Panc1 (cell line): ENCODE measurements at places on chromosomes 3 and 15.

DNA sequence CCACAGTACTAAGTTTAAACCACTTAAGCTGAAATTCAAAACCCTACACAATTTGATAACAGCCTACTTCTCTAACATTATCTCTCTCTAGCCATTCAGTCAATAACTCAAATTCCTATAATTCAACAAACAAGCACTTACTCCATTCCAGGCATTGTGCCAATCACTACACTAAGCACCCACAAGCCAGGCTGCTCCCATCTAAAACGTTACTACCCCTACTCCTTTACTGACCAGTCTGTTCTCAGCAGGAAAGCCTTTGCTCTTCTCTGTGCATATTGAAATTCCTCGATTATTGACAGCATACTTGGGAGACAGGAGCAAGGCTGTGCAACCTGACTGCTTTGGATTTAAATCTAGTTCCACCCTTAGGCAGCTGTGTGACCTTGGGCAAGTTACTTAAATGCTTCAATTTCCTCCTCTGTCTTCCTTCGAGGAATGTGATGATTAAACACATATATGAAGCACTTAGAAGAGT lies 177.2 kb upstream of the THBS1 start:
- H3K27me3 ChIP-seq, result no peaks in the 10 kb centered on the region
- H3K4me3 ChIP-seq, result no peak overlapping the region
- H3K27ac ChIP-seq, result no peak overlapping the region
- H3K36me3 ChIP-seq, result no peaks in the 10 kb centered on the region
- H3K4me1 ChIP-seq, result no peaks in the 10 kb centered on the region

- H3K27ac ChIP-seq, result no peak within 1 kb of the TSS
- no peak within 1 kb of the TSS for H3K4me3 ChIP-seq
- no peak for DNase-seq
- no peaks in the 10 kb centered on the region for H3K4me1 ChIP-seq
- peaks cover 10% of the 10 kb centered on the region for H3K27me3 ChIP-seq
- no peaks in the 10 kb centered on the region for H3K36me3 ChIP-seq
Measured at GRCh38 chr3:193554811-193555210, at the start of gene ATP13A4. Gene ATP13A4 (minus strand): TSS chr3:193554895. CDS start chr3:193554799, 96 bp downstream.

GRCh38 chr3:69532547-69533224 lies 146.8 kb upstream of the FRMD4B start:
- no peaks in the 10 kb centered on the region for H3K36me3 ChIP-seq
- H3K27ac ChIP-seq, result no peak overlapping the region
- DNase-seq, result no peak
- no peaks in the 10 kb centered on the region for H3K4me1 ChIP-seq

DNA sequence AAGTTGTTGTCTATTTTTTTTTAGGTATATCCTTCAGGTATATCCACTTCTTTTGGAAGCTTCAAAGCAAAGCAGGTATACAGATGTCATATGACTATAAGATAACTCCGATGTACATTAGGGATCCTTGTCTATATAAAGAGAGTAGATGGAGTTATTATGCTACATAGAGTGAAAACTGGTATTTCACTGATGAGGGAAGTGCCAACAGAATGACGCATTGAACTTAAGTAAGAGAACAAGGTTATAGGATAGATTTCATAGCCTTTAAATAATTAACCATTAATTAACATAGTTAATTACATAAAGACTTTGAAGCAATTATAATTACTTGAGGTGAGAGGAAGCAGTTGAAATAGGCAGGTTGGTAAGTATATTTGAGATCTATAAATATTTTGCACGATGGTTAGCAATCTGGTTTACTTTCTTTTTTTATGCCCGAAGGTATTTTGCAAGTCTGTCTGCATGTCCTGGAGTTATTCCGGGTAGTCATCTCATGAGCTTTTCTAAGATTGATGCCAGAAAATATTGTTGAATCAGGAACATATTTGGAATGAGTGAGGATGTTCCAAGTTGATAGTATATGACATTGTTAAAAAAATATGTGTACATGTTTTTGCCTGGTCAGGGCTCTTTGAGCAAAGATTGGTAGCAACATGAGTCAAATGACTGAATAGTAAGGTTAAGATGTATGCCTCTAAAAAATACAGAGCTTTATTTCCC lies 299.5 kb upstream of the KCNMB2 start:
- no peaks in the 10 kb centered on the region for H3K4me1 ChIP-seq
- no peak for DNase-seq
- H3K27ac ChIP-seq, result no peak overlapping the region
- H3K4me3 ChIP-seq, result no peak overlapping the region
- H3K27me3 ChIP-seq, result no peaks in the 10 kb centered on the region

GRCh38 chr15:84832448-84833040 lies 15.4 kb downstream of the ALPK3 start:
- no peak overlapping the region for H3K4me3 ChIP-seq
- no peaks in the 10 kb centered on the region for H3K36me3 ChIP-seq
- no peak for DNase-seq
- no peaks in the 10 kb centered on the region for H3K4me1 ChIP-seq

GRCh38 chr15:28919679-28920655 lies 34.2 kb downstream of the APBA2 start:
- no peaks in the 10 kb centered on the region for H3K36me3 ChIP-seq
- H3K4me1 ChIP-seq, result no peaks in the 10 kb centered on the region
- no peak overlapping the region for H3K4me3 ChIP-seq
- no peaks in the 10 kb centered on the region for H3K27me3 ChIP-seq
- H3K27ac ChIP-seq, result no peak overlapping the region

GRCh38 chr3:156594219-156594683 lies 39.3 kb upstream of the SSR3 start:
- no peaks in the 10 kb centered on the region for H3K36me3 ChIP-seq
- no peak overlapping the region for H3K27ac ChIP-seq
- H3K4me3 ChIP-seq, result no peak overlapping the region
- no peaks in the 10 kb centered on the region for H3K4me1 ChIP-seq

- DNase-seq, result no peak
- H3K27me3 ChIP-seq, result no peaks in the 10 kb centered on the region
- peak overlapping the region; percentile 93 for H3K27ac ChIP-seq
- H3K36me3 ChIP-seq, result peaks cover 5% of the 10 kb centered on the region; the same call in 1 of the 2 replicates
Measured at GRCh38 chr15:41544650-41545015, 576 bp upstream of the RPAP1 start.

DNA sequence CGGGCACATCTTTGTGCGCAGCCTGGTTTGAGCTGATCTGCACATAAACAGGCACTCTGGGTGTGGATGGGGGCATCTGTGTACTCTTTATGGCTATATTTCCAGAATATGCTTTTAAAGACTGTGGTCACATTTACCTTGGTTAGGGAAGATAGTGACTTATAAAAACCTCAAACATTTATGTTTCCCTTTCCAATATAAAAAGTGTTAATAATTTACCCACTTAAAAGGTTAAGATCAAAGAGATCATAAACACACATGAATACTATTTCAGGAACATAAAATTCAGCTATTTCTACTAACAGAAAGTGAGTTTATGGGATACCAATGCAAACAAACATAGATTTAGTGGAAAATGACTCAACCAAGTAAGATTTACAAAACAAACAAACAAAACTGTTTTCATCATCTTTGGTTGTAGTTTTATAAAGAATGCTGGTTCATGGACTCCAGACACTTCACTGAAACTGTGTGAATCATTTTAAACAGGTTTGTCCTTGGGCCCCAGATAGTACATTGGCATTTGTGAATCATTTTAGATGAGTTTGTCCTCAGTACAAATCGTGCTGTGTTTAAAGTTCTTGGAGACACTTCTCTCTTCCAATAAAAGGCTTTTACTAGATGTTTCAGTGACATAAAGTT lies 253.5 kb upstream of the CTDSPL start:
- no peak overlapping the region for H3K4me3 ChIP-seq
- DNase-seq, result peak; percentile 5
- no peak overlapping the region for H3K27ac ChIP-seq
- H3K4me1 ChIP-seq, result peaks cover 3% of the 10 kb centered on the region; the same call in 1 of the 2 replicates
- H3K27me3 ChIP-seq, result no peaks in the 10 kb centered on the region

GRCh38 chr3:88434001-88434400 lies 284.2 kb downstream of the C3orf38 start:
- no peak overlapping the region for H3K27ac ChIP-seq
- DNase-seq, result no peak
- H3K36me3 ChIP-seq, result no peaks in the 10 kb centered on the region
- no peaks in the 10 kb centered on the region for H3K4me1 ChIP-seq

DNA sequence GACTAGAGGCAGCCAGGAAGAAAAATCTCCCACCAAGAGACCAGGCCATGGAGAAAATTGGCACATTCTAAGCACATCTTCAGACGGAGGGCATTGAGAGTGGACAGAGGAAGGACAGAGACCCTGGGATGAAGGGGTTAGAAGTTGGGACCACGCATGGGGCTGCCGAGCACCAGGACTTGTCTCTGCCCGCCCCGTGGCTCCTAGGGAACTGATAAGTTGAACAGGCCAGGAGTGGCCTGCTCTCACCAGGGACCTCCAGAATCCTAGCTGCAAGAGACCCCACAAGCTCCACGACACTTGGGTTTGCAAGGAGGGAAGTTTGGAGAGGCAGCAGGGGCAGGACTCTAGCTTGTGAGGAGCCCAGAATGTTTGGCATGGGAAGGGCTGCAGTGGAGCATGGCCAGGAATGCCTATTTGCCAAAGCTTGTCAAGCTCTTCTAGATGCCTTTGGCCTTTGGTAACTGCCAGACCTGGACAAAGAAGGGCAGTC lies 355.1 kb downstream of the NSUN3 start:
- no peaks in the 10 kb centered on the region for H3K4me1 ChIP-seq
- no peak overlapping the region for H3K4me3 ChIP-seq
- H3K27ac ChIP-seq, result no peak overlapping the region
- no peak for DNase-seq
- no peaks in the 10 kb centered on the region for H3K36me3 ChIP-seq

GRCh38 chr3:84836961-84837360 lies 121.8 kb upstream of the CADM2 start:
- no peak for DNase-seq
- H3K36me3 ChIP-seq, result no peaks in the 10 kb centered on the region
- H3K4me3 ChIP-seq, result no peak overlapping the region

DNA sequence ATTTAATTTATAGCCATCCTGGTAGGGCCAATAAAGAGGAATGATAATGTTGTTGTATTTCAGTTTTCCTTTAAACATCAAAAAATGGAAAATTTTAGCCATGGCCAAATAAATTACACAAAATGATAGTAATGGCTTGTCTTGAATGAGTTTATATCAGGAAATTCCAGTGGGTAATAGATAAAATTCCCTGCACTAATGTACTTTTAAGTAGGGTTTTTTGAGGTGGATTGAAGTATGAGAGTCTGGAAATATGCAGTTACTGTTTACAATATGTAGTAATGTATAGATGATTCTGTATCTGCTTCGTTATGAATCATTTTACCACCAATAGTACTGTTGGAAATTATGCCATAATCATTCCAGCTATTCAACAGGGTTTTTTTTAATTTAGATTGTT lies 219.4 kb upstream of the ROBO2 start:
- no peak overlapping the region for H3K27ac ChIP-seq
- H3K27me3 ChIP-seq, result no peaks in the 10 kb centered on the region
- H3K4me1 ChIP-seq, result no peaks in the 10 kb centered on the region
- no peak for DNase-seq
- H3K4me3 ChIP-seq, result no peak overlapping the region

- DNase-seq, result no peak
- H3K27me3 ChIP-seq, result no peaks in the 10 kb centered on the region
- H3K4me3 ChIP-seq, result no peak overlapping the region
- no peaks in the 10 kb centered on the region for H3K36me3 ChIP-seq
- no peak overlapping the region for H3K27ac ChIP-seq
Measured at GRCh38 chr3:188320757-188321156, 166.8 kb downstream of the LPP start.

DNA sequence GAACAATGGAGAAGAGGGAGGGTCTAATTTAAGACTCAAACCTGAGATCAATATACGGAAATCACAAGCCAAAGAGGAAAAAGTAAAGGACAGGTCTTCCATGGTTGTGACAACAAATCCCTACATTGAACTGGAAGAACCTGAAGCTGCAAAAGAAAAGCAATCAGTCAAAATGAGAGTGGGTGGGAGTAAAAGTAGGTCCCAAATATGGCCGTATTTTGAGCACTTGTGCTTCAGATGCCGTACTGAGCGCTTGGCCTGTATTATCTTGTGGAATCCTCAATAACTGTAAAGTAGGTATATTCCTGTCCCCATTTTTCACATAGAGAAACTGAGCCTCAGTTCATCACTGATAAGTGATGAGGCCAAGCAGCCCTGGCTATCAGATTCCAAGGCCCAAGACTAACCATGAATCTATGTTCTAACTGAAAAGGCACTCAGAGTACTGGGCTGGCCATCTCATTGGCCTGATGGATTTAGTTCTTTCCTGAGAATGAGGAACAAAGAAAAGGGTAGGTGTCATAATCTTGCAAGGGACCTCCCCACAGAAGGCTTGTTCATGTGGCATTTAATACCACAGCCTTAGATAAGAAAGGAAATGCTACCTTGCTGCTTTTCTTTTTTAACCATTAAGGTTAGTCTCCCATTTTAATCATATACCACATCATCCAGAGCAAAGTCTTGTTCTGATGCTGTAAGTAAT lies 52.5 kb downstream of the LRRN1 start:
- no peak overlapping the region for H3K4me3 ChIP-seq
- H3K4me1 ChIP-seq, result no peaks in the 10 kb centered on the region
- H3K27ac ChIP-seq, result no peak overlapping the region
- no peaks in the 10 kb centered on the region for H3K27me3 ChIP-seq

DNA sequence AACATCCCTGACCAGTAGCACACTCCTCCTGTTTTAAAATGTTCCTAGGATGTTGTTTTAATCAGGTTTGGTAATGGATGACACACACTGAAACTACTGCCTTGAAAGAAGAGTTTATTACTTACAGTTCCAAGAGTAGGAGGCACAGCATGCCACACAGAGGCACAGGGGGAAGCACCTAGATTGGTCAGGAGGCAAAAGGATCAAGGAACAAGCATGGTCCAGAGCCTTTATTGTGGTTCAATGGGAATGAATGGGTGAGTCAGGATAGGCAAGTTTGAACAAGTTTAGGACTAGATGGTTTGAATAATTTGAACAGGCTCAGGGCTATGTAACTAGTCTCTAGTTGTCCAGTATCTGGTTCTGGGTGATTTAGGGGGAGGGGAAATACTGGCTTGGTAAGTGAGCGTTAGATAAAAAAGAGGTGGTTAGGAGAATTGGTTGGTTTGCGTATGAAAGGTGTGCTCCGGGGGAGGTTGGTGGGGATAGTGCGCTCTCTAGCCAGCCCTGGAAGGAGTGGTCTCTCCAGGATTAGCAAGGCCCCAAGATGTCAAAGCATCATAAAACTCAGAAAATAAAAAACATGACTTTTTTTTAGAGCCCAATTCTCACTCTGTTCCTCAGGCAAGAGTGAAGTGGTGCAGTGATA lies 35.1 kb downstream of the TMOD3 start:
- no peaks in the 10 kb centered on the region for H3K4me1 ChIP-seq
- no peak overlapping the region for H3K4me3 ChIP-seq
- peaks cover 11% of the 10 kb centered on the region for H3K36me3 ChIP-seq
- H3K27me3 ChIP-seq, result no peaks in the 10 kb centered on the region

DNA sequence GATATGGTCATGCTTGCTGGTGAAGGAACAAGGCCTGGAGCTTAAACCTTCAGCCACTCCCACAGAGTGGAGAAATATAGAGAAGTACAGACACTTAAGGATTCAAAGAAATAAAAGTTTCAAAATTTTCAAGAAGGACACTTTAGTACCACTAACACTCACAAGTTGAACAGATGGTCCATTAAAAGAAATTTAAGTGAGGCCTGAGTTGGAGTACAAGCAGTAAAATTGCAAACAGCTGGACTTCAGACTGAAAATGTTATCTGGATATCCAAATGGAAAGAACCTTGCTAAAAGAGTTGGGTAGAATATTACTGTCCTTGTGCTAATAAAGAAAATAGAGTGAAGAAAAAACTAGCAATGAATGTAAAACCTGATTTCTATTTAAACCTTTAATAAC lies 397.1 kb upstream of the KCNMB2 start:
- no peaks in the 10 kb centered on the region; the same call in 1 of the 2 replicates for H3K4me1 ChIP-seq
- no peak for DNase-seq
- H3K4me3 ChIP-seq, result no peak overlapping the region

GRCh38 chr3:141710888-141711616 lies 27.0 kb upstream of the RNF7 start:
- H3K27ac ChIP-seq, result no peak overlapping the region
- no peaks in the 10 kb centered on the region for H3K27me3 ChIP-seq
- no peaks in the 10 kb centered on the region for H3K4me1 ChIP-seq
- DNase-seq, result no peak
- no peak overlapping the region for H3K4me3 ChIP-seq
